ENCODE measurements at places on chromosomes 16 and 17.
A peak's percentile ranks its signal among the peaks of the same experiment; 100 is the strongest.

DNA sequence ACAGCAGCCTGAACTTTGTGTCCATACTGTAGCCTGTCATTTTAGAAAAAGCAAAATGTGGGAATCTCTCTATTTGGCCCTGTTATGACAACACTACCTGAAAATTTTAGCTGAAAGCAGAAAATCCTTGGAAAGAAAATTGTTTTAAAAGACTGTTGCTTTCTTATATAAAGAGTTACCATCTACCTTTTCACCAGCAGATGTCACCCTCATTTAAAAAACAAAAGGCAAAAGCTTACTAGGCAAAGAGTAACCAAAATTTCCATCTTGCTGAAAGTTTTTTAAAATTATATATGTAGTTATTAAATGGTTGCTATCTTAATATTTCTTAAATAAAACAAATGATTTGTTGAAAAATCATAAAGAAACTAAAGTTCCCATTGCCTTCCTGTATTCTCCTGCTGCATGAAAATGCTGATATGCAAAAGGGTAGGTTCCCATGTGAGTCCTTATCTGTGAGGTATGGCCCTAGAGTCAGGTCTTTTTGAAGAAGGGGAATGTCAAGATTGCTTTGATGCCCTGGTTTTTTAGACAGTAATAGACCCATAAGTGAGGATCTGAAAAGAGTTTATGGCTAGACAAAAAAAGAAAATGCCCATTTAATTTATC is 61.0 kb downstream of the TNRC6C start:
- no peak for DNase-seq

GRCh38 chr17:55760643-55761355 is 9.9 kb downstream of the PCTP start:
- DNase-seq: no peak

- no peak for DNase-seq
Observed at GRCh38 chr17:79850571-79851460, 11.6 kb upstream of the CBX4 start.

- DNase-seq: no peak
Observed at GRCh38 chr17:38861399-38861843, 7.9 kb upstream of the RPL23 start.

GRCh38 chr17:28717578-28718332 is at the start of gene RAB34:
Gene RAB34, minus strand, starts transcription at chr17:28717868. Its CDS starts 602 bp downstream, at chr17:28717266.
- no peak for DNase-seq

DNA sequence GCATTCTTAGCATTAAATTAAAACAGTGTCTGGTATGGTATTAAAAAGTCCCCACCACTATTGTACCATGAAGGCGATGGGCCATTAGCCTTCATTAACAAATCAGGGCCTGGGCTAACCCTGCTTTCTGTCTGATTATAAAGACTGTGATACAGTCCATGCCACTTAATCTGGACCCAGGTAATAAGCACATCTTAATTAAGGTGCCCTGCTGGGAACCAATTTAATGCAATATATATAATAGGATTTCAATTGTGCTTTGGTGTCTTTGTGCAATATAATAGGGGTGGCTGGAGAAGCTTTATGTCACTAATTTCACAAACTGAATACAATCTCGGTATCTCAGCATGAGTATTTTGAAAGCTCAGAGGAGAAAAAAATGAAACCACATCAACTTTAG is 64.4 kb upstream of the CDH8 start:
- DNase-seq: no peak

DNA sequence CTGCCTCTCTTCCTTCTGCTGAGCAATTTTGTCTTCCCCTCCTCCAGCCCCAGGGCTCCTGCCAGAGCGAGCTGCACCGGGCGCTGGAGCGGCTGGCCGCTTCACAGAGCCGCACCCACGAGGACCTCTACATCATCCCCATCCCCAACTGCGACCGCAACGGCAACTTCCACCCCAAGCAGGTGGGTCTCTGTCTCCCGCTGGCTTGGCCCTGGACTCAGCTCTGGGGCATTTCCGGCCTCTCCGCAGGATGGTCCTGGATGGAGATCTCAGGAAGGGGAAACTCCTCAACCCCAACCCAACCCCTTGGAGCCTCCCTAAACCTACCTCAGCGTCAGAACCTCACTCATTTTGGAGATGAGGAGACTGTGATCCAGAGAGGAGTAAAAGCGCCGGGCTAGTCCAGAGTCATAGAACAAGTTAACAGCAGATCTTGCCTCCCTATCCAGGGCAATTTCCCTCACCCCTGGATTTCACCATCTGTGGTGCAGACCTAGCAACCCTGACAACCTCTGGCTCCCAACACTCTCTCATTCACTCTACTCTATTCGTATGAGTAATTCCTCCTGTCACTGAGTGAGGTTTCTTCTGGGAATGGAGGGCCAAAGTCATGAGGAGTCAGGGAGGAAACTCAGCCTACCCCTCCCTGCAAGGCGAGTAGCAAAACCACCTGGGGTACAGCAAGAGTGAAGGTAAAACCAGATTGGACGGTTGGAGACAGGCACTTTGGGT is 10.8 kb downstream of the IGFBP4 start:
- no peak for DNase-seq

GRCh38 chr16:27751676-27752075 is 201.7 kb downstream of the KATNIP start:
- DNase-seq: no peak

DNA sequence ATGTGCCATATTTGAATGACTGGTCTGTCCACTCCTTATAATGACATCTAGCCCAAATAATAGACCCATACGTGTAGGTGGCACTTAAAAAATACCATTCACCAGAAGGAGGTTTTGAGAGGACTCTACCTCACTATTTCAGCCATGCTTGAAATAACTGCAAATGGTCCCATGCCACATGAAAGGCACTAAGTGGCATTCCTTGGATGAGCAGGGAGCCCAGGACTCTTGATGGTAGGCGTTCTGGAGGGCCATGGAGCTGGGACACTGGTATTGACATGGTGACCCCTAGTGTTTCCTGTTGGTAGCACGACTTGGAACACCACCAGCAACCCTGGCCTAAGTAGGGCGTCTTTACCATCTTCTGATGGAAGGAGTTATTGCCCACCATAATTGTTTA is 148.7 kb upstream of the ZFHX3 start:
- DNase-seq: no peak

DNA sequence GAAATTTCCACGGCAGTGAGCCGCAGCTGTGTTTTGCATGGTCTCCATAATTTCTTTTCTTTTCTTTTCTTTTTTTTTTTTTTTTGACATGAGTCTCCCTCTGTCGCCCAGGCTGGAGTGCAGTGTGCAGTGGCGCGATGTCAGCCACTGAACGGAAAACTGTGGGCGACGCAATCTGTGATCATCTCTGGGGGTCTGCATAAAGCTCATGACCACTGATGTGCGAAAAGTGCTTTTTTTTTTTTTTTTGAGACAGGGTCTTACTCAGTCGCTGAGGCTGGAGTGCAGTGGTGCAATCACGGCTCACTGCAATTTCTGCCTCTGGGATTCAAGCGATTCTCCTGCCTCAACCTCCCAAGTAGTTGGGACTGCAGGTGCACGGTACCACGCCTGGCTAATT is 117.6 kb downstream of the ABCC6 start:
- no peak for DNase-seq

DNA sequence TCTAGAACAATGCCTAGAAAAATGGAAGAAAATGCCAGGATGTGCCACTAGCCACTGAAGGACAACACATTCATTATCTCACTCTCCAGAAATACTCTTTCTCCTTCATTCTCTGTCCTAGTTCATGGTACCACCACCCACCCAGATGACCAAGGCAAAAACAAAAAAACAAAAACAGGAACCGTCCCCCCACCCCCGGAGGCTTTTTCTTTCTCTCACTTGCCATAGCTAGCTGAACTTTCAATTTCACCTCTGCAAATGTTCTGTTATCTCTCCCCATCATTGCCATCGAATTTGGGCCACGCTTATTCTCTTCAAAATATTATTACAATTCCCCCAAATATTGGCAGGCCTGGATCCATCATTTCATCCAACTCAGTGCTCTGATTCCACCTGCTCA is 49.0 kb downstream of the SOX9 start:
- no peak for DNase-seq

DNA sequence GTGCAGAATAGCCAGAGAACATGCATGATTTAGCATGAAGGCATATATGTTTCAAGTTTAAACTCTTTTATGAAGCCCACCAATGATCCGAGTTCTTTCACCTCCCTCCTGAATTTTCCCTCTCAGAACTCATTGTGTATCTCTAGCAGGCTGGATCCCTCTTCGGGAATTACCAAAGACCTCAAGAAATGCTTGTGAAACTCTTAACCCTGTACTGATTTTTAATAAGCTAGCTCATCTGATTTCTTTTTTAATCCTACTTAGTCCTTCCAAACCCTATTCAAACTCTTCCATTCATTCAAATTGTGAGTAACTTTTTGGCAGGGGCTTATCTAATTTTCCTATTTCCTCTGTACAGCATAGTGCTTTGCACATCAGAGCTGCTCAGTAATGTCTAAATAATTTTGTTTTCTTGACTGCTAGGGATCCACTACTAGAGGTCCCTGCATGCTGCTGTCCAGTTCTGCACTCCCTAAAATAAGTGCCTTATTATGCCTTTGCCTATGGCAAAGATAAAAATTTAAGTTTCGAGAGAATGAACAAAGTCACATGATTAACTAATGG is 723.8 kb downstream of the CDH11 start:
- no peak for DNase-seq

GRCh38 chr17:42586514-42587230 is 9.1 kb upstream of the PSMC3IP start:
- DNase-seq: no peak

GRCh38 chr16:17467923-17468540 is 2.7 kb downstream of the XYLT1 start:
- DNase-seq: peak; percentile 19

- no peak for DNase-seq
Observed at GRCh38 chr17:73371836-73372235, 60.0 kb upstream of the CDC42EP4 start.

DNA sequence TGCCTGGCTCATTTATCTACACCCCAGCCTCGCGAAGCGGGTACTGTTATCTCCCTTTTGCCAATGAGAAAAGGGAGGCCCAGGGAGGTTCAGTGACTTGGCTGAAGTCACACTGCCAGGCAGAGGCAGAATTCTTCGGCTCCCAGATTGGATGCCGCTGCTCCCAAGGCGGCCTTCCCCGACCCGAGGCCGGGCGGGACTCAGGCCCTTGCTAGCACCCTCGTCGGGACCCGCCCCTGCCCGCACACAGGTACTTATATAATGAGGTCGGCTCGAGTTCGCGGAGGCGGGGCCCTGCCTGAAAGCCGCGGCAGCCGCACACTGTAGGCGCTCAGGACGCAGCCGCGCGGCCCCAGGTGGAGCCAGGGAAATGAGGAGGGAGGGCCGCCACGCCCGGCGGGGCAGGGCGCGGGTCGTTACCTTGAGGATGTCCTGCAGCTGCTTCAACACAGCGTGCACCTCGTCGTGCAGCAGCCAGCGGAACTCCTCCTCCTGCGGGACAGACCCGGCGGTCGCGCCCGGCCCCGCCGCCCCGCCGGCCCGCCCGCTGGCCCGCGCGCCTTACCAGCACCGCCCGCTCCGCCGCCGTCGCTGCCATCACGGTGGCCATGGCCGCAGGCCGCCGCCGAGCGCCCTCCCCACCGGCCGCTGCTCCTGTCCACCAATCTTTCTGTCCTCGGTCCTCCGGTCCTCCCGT is at the start of gene ROGDI:
Gene ROGDI (minus strand): TSS at position 672 of the 697 bp plus-strand sequence. CDS start 62 bp downstream, at position 610.
- DNase-seq: peak; percentile 80

DNA sequence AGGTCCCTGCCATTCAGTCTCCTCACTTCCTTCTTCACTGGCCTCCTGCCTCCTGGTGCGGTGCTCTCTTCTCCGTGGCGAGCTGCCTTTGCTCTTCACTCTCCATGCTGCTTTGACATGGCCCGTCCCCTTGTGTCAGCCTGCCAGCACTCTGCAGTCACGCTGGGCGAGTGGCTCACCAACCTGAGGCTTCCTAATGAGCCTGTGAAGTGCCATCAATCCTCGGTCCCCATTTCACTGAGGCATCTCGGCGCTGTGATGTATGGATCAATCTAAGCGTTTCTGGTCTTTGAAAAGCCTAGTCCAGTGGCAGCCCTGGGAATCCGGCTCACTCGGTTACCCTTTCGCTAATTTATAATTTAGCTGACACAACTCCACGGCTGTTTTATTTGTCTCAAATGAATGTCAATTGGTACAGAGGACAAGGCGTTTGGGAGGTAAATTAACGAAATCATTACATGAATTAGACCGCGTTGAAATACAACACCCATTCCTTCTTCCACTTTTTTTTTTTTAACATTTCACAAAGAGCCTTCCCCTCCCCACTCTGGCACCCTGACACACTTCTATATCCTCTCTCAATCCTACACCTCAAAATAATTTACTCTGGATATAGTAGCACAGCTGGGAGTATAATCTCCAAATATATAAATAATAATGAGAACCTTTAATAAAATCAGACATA is 610.7 kb downstream of the TMEM114 start:
- no peak for DNase-seq

DNA sequence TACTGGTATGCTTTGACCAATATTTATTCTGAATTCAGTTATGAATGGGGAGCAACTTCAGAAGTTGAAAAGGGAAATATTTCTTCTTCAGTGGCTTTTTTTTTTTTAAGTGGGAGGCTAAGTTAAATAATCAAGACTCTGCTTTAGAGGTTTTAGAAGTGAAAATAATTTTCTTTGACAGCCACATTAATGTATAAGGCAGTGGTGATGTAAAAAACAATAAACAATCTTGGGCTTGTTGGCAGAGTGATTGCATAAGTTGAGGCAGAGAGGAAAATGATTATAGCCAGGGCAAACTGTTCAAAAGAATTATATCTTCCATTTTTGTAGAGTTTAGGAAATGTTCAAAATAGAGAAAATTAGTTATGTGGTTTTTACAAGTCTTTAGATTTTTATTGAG is 5.4 kb upstream of the KRT12 start:
- DNase-seq: no peak

- DNase-seq: no peak
Observed at GRCh38 chr16:56409195-56409594, 16.1 kb downstream of the AMFR start.

DNA sequence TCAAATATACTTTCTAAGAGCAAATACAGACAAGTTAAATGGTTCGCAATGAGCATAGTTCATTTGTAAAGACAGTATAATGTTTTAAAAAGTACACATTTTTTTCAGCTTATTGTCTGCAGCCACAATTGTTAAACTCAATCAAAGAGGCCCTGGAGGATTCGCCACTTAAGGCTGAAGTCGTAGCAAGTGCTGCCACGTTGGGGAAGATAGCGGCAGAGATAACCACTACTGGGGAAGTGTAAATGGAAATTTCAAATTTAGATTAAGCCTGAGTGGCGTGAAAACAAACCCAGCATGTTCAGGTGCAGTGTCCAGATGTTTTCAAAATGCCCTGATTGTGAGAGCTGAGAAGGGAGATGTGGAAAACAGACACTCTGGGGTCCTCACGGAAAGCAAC is 8.4 kb downstream of the PMP22 start:
- DNase-seq: no peak

- no peak for DNase-seq
Observed at GRCh38 chr17:78475211-78475610, 96.8 kb downstream of the PGS1 start.
